ENCODE measurements at places on chromosomes 2 and 18.

DNA sequence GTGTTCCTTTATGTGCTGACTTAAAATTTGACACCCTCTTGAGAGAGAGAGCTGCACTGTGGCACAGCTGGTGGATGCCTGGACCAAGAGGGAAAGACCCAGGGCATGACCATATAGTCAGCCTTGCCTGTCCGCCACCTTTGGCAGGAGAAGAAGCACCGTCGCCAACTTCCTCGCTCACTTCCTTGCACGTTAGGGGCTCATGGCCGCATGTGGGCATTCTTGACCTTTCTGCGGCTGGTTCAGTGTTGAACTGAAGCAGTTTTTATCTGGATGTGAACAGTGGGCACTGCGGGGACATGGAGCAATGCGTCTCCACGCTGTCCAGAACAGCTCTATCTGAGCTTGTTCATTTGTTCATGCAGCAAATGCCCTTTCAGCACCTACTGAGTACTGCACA is 66.9 kb downstream of the TRAPPC12 start:
- DNase-seq = no peak

DNA sequence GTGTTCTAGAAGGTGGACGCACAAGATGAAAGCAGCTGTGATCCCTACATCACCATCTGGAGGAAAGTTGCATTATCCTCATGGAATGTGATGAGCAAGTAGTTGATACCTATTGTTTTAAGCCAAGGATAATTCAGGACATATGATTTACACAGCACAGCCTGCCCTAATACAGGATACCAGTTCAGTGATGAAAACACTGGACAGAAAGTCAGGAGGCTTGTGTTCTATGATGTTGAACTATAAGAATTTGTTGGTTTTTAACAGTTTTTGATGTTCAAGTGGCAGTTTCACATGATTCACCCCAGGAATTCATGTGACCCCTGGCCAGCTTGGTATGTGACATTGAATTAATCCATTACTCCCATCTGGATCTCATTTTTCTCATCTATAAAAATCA is 6.2 kb upstream of the CHST10 start:
- DNase-seq = no peak

GRCh38 chr2:225400060-225400511 is 576 bp downstream of the NYAP2 start:
- peak; percentile 62 for DNase-seq

DNA sequence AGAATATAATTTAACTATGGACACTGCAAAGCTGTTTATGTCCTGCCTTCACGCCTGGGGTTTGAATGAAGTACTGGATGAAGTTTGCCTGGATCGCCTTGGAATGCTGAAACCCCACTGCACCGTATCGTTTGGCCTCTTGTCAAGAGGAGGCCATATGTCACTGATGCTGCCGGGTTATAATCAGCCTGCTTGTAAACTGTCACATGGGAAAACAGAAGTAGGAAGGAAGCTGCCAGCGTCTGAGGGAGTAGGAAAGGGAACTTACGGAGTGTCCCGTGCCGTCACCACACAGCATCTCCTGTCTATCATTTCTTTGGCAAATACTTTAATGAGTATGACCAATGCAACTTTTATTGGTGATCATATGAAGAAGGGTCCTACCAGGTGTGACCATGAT is 105.8 kb downstream of the WDR7 start:
- no peak for DNase-seq

DNA sequence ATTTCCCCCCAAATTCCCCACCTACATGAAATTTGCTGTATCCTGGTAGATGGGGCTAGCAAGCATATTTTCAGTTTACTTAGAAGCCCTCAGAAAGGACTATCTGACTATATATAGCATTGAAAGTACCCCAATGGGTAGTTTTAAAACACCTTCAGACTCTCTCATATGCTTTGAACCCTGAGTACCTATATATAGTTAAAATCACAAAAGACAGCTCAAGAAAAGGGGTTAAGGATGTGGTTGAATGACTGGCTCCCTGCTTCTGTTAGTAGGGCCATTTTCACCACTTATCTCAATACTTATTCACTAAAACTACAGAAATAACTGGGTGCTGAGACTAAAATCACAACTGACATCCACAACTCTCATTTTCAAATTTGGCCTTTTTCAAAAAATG is 18.5 kb downstream of the WDPCP start:
- no peak for DNase-seq

GRCh38 chr18:2392446-2392845 is 178.9 kb downstream of the METTL4 start:
- DNase-seq = no peak

- no peak for DNase-seq
Observed at GRCh38 chr2:27441226-27441926, 805 bp upstream of the KRTCAP3 start.

DNA sequence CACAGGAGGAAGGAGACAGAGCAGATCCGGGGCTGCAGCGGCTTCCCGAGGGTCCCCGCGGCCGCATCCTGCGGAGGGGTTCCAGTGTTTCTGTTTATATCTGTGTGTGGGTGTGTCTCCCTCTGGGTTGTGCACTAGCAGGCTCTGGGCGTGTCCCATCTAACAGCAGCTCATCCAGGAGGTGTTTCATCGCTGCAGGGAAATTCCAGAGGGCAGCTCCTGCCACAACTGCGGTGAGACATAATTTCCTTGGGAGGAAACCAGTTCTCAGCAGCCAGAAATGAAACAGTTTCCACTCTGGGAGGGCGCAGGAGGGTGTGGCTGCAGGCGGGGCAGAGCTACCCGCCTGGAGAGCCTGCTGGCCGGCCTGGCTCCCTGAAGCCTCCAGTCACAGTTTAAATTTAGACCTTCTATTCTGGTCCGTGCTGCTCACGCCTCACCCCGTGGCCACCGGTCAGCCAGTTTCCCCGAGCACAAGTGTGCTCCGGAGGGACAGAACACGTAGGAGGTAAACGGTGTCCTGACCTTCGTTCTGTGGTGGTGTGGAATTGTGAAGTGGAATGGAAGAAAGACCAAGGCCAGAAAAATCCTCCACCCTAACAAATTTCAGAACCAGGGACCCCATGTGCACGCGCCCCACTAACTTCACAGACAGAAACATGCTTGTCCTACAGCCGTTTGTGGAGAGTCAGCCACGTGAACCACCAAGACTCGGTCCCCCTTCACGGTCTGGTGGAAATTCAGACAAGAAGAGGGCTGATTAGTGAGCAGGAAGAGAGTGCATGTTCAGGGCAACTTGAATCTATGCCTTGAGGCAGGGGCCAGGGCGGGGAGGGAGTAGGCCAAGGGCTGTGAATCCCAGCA is 50.2 kb downstream of the TEX44 start:
- peak; percentile 100 for DNase-seq

DNA sequence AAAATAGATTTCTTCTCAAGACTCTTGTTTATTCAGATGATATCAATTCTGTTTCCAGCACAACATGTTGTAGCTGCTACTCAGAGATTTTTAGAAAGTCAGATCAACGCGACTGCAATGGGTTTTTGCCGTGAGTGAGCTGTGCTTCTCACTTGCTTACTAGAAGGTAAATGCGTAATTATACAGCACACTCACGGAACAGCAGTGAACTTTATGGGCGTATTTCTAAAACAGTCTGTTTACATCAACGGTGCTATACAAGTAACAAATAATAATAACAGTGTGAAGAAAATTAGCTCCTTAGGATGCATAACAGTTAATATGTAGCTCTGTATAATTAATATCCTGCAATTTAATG is 533.6 kb downstream of the RNF144A start:
- no peak for DNase-seq

DNA sequence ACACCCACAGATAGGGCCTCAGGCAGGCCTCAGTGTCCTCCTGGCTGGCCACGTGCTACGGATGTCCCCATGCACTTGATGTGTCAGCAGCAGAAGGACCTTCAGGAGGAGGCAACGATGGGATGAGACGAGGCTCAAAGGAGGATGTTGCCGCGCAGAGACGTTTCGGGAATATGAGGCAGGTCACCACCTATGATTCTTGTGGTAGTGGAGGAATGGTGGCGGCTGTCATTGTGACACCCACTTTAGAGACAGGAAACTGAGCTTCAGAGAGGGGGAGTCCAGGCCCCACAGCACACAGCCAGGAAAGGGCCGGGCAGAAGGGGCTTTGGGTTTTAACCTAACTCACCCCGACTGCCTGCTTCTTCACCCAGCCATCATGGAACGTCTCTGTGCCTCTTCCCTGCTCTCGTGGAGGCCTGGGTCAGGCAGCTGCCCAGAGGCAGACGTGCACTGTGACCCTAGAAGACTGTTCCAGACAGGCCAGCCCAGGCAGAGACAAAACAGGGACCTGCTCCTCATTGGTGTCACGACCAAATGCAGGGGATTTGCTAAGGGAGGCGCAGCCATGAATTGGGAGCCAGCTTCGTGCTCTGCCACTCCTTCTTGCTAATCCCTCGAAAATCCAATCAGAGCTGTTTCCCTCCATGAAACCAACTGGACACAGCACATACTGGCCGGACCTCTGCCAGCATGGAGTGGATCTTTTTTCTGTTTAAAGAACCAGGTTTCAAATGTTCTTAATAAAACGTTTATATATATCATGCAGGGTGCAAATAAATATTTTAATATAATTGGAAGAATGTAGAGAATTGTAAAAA is 169.2 kb downstream of the ASB1 start:
- no peak for DNase-seq

- no peak for DNase-seq
Observed at GRCh38 chr2:113057117-113057516, 1.9 kb upstream of the IL36RN start.

GRCh38 chr2:136767030-136767429 is 1.7 kb downstream of the THSD7B start:
- DNase-seq = no peak

- no peak for DNase-seq
Observed at GRCh38 chr2:220493871-220494525, 866.6 kb downstream of the SLC4A3 start.

- DNase-seq = no peak
Observed at GRCh38 chr2:10410001-10410822, 37.9 kb downstream of the ODC1 start.

GRCh38 chr2:120005834-120006521 is 6.9 kb upstream of the EPB41L5 start:
- no peak for DNase-seq

- peak; percentile 64 for DNase-seq
Observed at GRCh38 chr2:101305492-101306078, 2.9 kb downstream of the RNF149 start.

- peak; percentile 29 for DNase-seq
Observed at GRCh38 chr18:9914334-9914583, 443 bp downstream of the VAPA start.

- DNase-seq = no peak
Observed at GRCh38 chr2:18546567-18546966, 13.9 kb downstream of the RDH14 start.

DNA sequence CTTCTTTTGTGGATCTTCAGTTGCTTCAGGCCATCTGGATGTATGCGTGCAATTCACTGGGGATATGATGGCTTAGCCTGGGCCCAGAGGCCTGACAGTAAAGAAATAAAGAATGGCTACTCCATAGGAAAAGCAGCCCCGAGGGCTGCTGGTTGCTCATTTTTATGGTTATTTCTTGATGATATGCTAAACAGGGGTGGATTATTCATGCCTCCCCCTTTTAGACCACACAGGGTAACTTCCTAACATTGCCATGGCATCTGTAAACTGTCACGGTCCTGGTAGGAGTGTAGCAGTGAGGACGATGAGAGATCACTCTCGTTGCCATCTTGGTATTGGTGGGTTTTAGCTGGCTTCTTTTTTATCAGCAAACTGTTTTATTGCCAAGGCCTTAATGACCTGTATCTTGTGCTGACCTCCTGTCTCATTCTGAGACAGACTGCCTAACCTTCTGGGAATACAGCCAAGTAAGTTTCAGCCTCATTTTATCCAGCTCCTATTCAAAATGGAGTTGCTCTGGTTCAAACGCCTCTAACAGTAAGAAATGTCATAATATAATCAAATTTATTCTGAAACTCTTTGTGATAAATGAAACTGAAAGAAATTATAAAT is 60.5 kb downstream of the DSEL start:
- DNase-seq = no peak

DNA sequence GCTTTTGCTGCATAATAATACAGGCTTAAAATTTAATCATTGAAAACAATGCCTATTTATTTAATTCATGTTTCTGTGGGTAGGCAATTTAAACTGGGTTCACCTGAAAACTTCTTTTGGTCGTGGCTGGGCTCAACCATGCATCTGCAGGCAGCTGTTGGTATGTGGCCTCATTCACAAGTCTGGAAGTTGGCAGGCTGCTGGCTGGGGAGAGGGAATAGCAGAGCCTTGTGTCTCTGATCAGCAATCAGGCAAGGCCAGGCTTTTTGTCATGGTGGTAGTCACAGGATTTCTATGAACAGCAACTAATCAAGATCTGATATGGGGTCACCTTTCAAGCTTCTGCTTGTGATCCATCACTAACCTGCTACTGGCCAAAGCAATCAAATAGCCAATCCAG is 130.1 kb upstream of the KCNJ3 start:
- DNase-seq = no peak

DNA sequence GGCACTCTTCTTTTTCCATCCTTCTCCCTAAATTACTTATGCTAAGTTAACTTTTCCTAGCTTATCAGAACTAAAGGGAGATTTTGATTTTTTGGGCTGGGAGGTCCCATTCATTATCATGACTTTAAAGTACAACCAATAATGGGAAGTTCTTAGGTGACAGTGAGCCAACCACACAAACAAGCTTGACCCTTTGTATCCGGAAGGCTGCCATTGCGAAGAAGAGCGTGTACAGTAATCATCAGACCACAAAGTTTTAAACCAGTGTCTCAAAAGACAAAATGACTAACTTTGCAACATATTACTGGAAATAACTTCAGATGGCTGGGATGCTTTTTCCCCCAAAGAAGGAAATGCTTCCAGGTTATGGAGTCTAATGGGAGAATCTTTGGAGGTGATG is 298.1 kb downstream of the TGIF1 start:
- peak; percentile 56 for DNase-seq

DNA sequence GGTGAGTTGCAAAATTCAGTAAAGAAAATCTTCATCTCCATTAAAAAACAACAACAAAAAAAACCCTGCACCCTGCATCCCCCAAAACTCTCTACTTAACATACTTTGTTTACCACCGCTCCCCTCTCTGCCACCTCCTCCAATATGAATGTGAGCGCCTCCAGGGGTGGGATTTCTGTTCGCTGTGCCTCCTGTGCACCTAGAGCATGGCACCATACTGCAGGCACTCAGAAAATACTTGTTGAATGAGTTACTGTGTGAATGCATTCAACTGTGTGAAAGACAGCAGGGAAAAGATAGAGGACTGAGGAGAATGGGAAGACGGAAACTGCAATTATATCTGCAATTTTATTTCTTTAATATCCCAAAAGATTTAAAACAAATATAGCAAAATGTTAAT is 4.5 kb downstream of the CEBPZ start:
- DNase-seq = no peak

- DNase-seq = no peak
Observed at GRCh38 chr2:85838181-85838580, 50.6 kb downstream of the ST3GAL5 start.

- no peak for DNase-seq
Observed at GRCh38 chr18:30679285-30679930, 363.1 kb downstream of the DSC3 start.

DNA sequence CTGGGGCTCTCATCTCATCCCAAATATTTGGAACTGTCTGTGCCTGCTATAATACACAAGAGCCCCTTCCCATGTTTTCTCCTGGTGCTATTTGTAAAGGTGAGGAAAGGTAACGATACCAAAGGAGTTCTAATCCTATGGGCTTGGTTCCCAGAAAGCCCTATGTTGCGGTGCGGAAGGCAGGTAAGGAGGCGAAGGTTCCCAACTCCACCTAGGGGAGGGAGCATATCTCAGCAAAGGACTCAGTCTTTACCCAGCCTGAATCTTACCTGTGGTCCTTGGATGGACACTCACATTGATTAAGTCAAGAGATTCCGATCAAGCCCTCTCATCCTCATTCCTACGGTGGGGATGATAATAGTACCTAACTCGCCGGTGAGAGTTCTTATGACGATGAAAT is 140.1 kb downstream of the BCL2 start:
- DNase-seq = no peak
